ENCODE measurements at places on chromosomes 7 and 10.

DNA sequence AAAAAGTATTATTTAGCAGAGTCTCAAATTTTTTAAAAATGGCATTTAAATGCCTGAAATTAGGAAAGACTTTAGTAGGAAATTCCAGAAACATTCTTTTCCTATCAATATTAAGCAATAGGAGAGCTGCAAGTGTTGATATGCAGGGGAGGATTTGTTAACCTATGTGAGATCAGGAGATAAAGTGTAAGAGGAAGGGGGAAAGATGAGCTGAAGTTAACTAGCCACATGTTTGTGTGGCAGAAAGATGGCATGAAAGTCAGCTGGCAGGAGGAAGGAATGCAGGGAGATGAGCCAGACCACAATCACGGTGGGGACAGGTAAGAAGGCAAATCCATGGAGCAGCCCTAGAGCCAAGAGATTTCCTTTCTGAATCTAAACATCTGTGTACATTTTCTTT lies 303.6 kb downstream of the MAGI2 start:
- no peak for DNase-seq

- no peak for DNase-seq
Observed at GRCh38 chr7:144410441-144410840, 6.9 kb upstream of the NOBOX start.

DNA sequence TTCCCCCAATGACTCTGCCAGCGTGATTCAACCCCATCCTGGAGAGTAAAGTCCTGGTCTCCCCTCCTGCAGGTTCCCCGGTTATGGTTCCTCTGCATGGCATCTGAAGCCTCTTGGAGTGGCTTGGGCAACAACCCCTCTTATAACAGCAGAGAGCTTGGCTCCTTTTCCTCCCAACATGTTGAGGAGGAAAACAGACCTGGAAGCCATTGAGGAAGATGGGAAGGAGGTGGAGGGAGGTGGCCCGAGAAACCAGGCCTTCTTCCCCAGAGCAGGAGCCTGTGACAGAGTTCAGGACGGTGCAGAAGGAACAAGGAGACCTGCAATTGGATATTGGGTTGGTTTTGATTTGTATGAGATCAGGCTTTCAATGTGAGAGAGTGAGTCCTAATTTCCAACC lies 184.0 kb upstream of the ADCY1 start:
- DNase-seq = no peak

GRCh38 chr10:133401981-133402725 lies 8.2 kb downstream of the MTG1 start:
- DNase-seq = no peak

DNA sequence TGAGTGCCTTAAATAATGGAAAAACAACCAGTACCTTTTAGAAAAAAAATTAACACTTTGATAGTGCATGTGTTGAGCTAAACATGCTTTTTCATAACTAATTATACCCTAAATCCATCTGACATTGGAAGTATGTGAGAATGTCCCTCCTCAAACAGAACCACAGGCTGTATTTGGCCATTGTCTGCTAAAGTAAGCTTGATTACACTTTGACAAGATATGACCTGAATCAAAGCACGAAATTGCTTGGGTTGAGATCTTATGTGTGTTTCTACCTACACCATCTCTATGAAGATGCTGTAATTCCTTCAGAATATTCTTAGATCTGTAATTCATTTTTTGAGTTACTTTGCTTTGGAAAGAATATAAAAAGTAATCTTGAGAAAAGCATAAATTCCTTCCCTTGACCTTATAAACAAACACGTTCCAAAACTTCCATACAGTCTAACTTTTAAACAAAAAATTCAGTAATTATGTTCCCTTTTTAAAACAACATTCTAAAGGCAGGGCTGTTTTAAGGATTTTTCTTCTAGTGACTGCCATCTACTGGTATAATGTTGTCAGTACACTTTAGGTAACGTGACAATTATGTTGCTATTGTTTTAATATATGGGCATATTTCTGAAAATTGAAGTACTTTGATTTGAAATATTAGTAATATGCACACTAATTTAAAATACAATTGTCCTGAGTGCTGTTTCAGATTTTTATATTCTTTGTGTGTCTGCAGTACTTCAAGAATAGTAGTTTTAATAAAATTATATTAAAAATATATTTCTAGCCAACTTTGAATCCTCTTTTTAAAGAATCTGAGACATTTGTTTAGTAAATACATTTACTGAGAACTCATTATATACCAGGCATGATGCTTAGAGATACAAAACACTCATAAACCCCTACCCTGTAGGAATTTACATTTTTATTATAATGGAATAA lies 20.9 kb downstream of the CD36 start:
- peak; percentile 4 for DNase-seq

DNA sequence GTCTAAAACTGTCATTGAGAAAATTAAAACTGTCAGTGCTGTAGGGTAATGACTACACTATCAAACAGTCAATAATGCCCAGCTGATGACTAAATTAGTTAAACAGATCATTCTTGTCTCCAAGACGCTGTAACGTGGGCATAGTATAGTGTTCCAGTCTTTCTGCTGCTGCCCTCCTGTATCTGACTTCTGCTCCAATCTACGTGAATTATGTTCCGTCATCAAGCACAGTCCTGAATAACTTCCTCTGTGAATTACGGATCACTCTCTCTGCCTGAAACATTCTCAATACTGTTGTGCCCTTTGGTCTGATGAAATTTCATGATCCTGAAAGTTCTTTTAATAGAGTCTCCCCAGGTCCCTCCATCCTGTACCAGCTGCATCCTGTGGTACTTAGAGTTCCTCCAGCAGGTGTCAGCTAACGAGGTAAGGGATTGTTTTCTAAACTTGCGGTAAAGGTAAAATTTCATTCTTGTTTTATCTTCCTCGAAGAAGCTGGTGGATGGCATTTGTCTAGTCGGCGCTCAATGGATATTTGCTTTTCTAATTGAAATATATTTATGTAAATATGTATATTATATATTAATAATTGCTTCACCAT lies 393.5 kb upstream of the ADARB2 start:
- no peak for DNase-seq

- no peak for DNase-seq
Observed at GRCh38 chr7:120716307-120716706, 141.6 kb downstream of the TSPAN12 start.

- no peak for DNase-seq
Observed at GRCh38 chr7:138515001-138515528, 55.0 kb downstream of the TRIM24 start.

GRCh38 chr10:24381235-24382010 lies 172.5 kb downstream of the KIAA1217 start:
- DNase-seq = no peak

- no peak for DNase-seq
Observed at GRCh38 chr7:106731187-106731586, 70.2 kb upstream of the CCDC71L start.

GRCh38 chr7:130741331-130741995 lies 7.5 kb upstream of the KLF14 start:
- no peak for DNase-seq

GRCh38 chr10:121788717-121789116 lies 139.1 kb downstream of the ATE1 start:
- DNase-seq = no peak

- no peak for DNase-seq
Observed at GRCh38 chr7:157404845-157405481, 68.2 kb downstream of the DNAJB6 start.

GRCh38 chr10:119776536-119776935 lies 50.7 kb downstream of the INPP5F start:
- no peak for DNase-seq

GRCh38 chr7:88216276-88216675 lies 3.6 kb downstream of the SRI start:
- DNase-seq = no peak

DNA sequence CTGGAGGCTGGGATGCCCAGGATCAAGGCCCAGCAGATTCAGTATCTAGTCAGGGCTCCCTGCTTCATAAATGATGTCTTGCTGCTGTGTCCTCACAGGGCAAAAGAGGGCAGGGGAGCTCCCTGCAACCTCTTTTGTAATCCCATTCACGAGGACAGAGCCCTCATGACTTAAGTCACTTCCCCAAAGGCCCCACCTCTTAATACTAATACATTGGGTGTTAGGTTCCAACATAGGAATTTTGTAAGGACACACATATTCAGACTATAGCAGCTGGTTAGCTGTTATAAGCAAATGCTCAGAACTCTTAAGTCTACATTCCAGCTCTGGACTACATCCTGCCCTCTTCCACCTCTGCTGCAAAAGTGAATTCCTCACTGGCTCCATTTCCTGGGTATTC lies 63.0 kb downstream of the VOPP1 start:
- no peak for DNase-seq

GRCh38 chr7:150371996-150372270 lies 3.3 kb downstream of the REPIN1 start:
- DNase-seq = no peak

- DNase-seq = no peak
Observed at GRCh38 chr7:2192831-2193534, 39.8 kb downstream of the MAD1L1 start.

GRCh38 chr10:86857128-86857721 lies 100.2 kb downstream of the MMRN2 start:
- DNase-seq = peak; percentile 8

GRCh38 chr10:128017822-128018221 lies 108.4 kb downstream of the MKI67 start:
- DNase-seq = no peak

DNA sequence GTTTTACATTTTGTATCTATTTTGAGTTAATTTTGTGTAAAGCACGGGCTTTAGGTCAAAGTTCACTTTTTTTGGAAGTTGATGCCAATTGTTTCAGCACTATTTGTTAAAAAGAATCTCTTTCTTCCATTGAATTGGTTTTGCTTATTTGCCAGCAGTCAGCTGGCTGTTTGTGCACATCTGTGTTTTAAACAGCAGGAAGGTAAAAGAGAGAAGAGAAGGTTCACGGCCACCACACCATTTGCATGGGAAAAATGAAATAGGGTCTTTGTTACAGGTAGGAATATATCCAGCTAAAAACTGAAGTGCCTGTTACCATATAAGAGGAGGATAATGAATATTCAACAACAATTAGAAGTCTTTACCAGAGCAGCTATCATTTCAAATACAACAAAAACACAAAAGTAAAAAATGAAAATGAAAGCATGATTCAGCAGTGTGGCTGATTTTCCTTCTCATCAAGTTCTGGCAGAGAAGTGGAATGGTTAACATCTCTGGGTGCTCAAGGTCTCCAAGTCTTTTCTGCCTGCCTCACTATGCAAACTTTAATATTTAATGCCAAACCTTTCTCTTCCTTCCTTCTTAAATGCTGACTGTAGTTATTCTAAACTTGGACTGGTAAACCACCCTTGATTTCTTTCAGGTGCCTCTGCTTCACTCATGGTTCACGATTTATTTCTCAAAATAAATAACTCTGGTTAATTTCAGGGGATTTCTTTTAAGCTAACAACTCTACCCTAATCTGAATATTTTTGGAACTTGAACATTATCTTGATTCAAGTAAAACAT lies 841.5 kb downstream of the GRM8 start:
- DNase-seq = no peak

GRCh38 chr10:51964630-51965029 lies 265.2 kb upstream of the CSTF2T start:
- no peak for DNase-seq

GRCh38 chr7:151837285-151838042 lies 39.5 kb downstream of the PRKAG2 start:
- no peak for DNase-seq

GRCh38 chr10:110959379-110960332 lies 40.3 kb downstream of the SHOC2 start:
- no peak for DNase-seq
